ENCODE measurements at places on chromosomes 4 and X.

DNA sequence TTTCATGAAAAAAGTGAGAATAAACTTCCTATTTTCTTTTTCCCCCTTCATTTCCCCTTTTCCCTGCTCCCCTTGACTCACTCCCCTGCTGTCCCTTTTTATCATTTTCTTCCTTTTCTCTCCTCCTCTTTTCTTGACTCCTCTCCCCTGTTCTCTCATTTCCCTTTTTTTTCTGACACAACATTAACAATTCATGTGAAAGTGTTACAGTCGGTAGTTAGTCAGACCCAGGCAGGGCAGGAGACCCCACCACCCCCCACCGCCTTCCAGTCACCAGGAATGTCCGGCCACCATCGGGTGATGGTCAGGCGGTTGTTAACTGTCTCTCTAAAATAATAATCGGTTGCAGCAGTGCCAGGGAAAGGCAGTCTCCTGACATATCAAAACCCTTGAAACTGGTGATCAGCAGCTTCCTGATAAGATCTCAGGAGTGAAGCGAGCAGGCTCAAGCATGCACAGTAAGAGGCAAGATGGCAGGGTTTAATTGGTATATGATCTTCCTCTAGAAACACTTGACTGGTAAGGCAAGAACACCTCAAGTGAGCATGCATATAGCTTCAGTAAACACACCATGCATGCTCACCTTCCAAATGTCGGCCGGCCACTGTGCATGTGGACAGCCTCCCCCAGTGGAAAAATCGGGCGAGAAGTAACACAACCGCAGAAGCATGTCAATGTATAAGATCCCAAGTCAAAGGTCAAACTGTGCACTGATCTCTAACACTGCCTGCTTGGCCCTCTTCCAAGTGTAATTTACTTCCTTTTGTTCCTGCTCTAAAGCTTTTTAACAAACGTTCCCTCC lies 191.4 kb downstream of the NDST4 start:
- DNase-seq = no peak

DNA sequence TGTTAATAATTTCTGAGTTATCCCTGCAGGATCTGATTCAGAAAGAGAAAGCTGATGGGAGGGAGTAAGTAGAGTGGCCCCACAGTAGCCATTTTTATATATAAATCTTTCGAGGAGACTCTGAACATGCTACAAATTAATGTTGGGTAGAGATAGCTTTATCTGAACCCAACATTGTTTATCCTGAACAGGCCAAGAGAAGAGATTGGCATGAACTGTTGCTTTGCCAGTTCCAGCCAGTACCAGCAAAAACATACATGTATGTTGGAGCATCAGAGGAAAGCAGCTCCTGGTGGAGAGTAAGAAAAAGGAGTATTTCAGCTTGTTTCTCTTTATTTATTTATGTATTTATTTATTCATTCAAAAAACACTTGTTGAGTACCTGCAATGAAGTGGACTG lies 1.6 kb downstream of the MAOA start:
- DNase-seq = no peak

- DNase-seq = no peak
Measured at GRCh38 chr4:38730493-38730829, 52.3 kb downstream of the TLR10 start.

- DNase-seq = no peak
Measured at GRCh38 chr4:86274642-86275041, 85.2 kb downstream of the MAPK10 start.

GRCh38 chr4:91028228-91028627 lies 901.0 kb downstream of the CCSER1 start:
- DNase-seq = no peak

DNA sequence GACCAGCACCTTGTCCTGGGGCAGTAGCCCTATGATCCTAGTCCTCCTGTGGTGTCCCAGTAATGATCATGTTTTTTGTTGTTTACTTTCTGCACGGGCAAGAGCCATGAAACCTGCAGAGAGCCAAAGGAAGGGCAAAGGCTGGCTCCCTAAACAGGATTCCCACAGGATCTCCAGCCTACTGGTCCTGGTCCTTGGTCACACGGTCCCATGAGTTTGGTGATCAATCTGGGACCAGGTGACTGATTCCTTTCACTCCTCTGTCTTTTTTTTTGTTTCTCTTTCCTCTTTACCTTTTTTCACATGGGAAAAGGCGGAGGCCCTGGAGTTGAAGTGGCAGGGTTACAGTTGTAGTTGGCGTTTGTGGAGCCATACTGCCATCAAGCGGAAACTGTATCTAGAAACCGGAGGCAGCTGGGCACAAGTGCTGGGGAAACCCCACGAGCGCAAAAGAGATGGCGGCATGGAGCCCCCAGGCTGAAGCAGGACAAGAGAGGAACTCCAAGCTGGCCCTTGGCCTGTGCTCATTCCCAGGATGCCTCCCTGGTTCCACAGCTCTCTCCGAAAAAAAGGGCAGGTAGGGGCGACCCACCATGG lies 34.6 kb downstream of the NBDY start:
- DNase-seq = no peak

GRCh38 chr4:31104043-31104442 lies 383.9 kb downstream of the PCDH7 start:
- no peak for DNase-seq

DNA sequence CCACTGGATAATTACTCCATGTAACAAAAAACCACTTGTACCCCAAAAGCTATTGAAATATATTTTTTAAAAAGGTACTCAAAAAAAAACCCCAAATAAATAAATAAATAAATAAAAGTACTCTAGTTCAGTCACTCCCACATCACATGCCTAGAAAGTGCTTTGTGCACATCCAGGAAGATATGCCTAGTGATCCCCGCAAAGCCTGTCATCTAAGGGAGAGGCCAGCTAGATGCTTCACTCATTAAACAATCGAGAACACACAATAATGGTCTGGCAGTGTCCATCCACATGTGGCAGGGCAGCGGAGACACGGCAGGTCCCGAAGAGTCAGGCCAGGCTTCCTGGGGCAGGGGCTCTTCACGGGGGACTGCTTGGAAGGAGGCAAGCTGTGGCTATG lies 47.6 kb downstream of the RAB33B start:
- DNase-seq = no peak

DNA sequence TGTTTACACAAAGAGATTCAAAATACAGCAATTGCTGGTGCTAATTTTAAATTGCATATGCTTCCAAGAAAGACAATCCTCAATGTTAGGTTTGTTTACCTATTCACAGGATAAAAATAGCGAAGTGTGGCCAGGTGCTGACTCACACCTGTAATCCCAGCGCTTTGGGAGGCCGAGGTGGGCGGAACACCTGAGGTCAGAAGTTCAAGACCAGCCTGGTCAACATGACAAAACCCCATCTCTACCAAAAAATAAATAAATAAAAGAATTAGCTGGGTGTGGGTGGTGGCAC lies 77.7 kb downstream of the OPHN1 start:
- no peak for DNase-seq

DNA sequence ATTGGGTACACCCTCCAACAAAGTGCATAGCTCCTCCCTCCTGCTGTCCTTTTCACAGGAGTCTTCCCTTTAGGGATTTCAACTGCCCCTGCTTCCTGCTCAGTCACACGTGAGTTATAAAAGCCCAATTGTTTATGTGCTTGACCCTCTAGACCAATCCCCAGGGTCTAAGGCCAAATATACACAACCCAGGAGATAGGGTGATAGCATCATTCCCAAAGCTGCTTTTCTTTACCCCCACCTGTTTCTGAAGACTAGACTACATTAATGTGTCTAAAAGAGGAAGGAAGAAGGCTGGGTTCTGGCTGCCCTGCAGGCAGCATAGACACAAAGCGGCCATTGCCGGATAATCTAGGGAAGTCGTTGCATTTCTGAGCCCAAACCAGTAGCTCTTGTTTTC lies 526.7 kb upstream of the FRG1 start:
- no peak for DNase-seq

- no peak for DNase-seq
Measured at GRCh38 chr4:186658657-186659056, 65.0 kb downstream of the FAT1 start.

- DNase-seq = no peak
Measured at GRCh38 chr4:6329478-6330383, 60.1 kb downstream of the WFS1 start.

DNA sequence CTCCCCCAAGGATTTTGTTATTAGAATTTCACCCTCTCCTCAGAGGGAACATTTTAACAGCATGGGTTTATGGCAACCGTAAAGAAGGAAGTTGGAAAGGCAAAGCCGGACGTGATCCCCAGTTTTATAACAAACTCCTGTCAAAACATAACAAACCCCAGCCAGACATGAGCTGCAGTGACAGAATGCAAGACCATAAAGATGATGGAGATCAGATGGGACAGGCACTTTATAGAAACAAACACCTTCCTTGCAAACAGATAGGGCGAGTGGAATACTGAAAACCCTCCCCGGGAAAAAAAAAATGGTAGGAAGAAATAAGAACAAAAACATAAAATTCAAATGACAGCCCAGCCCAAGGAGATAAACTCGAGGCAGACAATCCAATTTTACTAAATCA lies 281.4 kb downstream of the LDB2 start:
- DNase-seq = no peak

DNA sequence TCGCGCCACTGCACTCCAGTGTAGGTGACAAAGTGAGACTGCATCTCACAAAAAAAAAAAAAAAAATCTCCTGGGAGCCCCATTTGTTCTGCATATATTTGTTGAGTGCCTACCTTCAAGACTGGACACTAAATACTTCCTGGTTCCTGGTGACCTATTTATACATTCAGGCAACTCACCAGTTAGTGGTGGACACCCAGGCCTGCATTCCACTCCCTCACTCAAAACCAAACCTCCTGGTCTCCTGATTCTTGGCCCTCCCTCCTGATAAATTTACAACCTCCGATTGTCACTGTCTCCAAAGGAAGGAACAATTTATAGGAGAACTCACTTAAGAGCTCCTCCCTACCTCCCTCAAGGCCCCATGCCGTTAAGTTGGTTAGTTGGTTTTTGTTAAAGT lies 3.1 kb downstream of the SYAP1 start:
- DNase-seq = no peak

DNA sequence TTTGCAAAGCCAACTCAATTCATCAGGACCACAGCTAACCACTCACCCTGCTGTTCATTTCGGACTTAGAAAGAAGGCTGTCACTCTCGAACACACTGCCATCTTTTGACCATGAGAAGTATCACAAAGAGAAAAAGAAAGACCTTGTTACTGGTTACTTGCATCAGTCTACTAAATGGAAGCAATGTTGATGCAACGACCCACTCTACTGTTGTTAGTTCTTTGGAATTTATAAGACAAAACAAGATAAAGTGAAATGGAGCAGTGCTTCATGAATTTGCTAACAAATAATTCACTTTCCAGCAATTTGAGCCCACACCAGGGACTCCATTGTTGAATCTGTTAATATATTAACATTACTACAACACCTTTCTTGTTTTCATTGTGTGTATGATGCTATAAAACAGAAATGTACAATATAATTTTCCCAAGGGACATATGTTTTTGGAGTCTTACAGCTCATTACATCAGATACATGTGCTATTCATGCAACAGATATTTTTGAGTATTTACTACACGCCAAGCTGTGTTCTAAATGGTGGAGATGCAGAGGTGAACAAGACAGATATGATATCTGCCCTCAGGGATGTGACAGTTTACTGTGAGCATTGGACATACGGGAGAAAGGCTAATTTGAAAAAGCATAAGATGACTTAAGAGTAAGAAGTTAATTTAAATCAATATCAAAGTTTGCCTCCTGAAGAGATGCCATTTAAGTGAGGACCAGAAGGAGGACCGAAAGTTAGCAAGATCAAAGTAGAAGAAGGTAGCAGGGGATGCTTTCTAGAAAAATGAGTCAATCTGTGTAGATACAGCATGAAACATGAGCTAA lies 87.2 kb downstream of the AREG start:
- DNase-seq = no peak

GRCh38 chrX:139008185-139008584 lies 296.7 kb upstream of the FGF13 start:
- DNase-seq = no peak

GRCh38 chr4:19924761-19925160 lies 326.9 kb upstream of the SLIT2 start:
- no peak for DNase-seq

- DNase-seq = no peak
Measured at GRCh38 chrX:125713633-125714032, 394.0 kb downstream of the TEX13C start.

DNA sequence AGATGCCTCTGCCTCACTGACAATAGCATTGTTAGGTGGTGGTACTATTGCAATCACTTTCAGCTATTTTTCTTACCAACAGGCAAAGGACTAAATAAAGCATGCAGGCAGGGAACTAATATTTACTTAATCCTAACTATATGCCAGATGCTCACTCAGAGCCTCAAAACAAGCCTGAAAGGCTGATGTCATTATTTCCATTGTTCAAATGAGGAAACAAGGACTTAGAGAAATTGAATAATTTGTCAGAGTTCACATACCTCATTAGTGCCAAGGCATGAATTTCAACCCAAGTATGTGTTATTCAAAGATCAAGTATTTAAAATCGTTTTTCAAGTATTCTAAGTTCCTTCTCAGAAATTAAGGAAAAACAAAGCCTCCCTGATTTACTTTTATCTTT lies 374.9 kb upstream of the TECRL start:
- no peak for DNase-seq

GRCh38 chr4:186105647-186106321 lies 1.3 kb downstream of the FAM149A start:
- no peak for DNase-seq

DNA sequence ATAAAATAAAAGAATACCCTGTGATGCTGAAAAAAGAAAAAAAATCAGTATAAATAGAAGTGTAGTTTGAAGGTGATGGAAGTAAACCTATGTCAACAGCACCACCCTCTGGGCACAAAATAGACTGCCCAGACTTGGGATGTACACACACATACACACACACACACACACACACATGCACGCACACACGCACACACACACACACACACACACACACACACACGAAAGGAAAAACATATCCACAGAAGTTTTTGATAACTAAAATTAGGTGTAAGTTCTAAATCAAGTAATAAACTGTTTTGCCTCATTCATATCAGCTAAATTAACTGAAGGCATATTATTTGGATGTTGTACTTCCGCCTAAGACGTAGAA lies 40.5 kb downstream of the ANXA5 start:
- peak; percentile 2 for DNase-seq

DNA sequence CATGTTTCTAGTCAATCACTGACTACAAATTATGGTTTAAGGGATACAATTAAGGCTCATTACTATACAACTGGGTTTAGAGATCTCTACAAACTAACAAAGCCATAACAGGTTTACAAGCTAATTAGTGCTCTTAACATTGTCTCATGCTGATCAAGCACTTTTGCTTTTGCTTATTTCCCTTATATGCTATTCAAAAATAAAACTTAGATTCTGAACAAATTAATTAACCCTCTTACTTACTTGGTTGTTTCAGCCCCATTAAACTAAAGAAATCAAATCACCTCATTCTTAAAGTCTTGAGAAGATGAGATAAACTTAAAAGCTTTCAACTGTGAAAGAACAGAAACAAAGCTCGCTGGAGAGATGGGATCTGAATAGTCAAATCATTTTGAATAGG lies 2024.5 kb upstream of the ADGRL3 start:
- no peak for DNase-seq

Measured in stimulated activated CD4-positive, alpha-beta T cell treated with anti-CD3 and anti-CD28 coated beads, Interleukin-1b, Interleukin-23, amount 100 ng/mL, for 1 hour (primary cell).